ENCODE measurements at places on chromosomes 4 and X. TPM values are rescaled to one million over a fixed set of nuclear protein-coding genes. Genes with fewer than 3 reads are reported as not detected.

The FMR1NB gene
- total RNA-seq, result not detected

The DGKK gene
- total RNA-seq, result not detected

The ELK1 gene
- 17.5 TPM for total RNA-seq

The MUC7 gene
- total RNA-seq, result not detected

DNA sequence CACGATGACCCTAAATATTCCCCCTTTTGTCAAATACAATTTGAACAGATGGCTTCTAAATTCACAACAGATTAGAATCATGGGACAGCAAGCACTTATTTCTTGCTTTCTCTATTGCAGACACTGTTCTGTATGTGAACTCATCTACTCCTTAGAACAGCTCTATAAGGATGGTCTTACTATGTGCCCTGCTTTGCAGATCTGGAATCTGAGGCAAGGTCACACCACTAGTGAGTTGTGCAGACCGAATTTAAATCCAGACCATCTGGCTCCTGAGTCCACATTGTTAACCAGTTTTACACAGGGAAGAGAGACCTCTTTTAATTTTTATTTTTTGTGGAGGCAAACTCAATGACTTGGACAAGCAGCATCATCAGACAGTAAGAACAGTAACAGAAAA is 50.2 kb downstream of the GPRIN3 start:
- no peak for ATAC-seq

DNA sequence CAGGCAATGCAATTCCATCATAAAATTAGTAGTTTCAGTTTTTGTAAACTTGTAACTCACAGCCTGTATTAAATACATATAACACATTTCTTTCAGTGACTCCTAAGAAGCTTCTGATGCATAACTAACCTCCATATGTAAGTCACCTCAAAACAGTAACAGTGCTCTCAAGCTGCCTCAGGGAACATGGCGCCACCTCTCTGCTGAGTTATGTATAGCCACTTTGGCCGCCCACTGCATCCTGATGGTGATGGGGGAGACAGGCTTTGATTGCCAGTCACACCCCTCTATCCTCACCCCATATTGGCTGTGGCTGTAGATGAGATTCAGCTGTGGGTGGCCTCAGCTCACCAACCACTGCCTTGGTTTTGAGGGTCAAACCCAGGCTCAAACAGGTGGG is 54.3 kb downstream of the LRBA start:
- peak; percentile 65 for ATAC-seq

DNA sequence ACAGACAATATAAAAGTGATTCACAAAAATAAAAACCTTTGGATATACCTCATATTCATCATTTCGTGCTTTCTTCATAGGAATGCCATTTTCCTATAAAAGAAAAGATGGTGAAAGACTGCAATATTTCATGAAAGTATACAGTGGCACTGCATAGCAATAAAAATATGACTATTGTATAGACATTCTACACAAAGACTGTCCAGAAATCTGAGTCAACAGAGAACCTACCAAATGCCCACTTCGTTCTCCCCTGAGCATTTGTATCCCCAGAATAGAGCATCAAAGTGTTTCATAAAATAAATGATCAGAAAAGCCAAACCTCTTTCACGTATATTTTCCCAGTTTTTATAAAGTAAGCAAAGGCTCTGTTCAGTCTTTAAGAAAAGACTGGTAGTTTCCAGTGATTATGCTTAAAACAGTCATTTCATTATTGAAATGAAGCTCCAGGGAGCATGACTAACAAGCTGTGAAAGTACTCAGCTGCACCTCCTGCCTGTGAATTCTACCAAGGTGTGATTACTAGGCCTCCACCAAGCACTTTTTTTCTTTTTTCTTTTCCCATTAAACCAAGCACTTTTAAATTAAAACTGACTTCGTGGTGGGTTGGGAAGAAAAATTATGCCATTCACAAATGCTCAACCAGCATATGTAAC is 20.2 kb downstream of the PPA2 start:
- ATAC-seq, result no peak

- ATAC-seq, result no peak
These were observed 175.0 kb downstream of the NHS start for GRCh38 chrX:17550011-17550410.

- ATAC-seq, result no peak
These were observed 97.9 kb downstream of the PHKA2 start for GRCh38 chrX:18886005-18886343.

GRCh38 chr4:80097400-80098177 is 24.6 kb upstream of the ANTXR2 start:
- no peak for ATAC-seq

DNA sequence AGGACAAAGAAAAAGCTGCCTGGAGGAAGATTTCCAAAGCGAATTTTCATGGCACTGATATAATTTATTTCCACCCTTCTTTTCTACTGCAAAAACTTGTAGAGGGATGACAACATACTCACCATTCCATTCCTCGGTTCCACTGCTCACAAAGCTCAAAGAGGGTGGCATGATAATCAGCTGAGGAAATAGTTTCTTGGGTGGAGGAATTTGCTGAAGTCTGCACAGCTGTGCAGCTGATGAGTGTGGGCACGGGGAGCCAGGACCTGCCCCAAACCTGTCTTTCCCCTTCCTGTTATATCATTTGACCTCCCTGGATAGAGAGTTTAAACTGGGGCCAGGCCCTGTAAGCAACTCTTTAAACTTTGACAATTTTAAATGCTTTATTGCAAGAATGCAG is 160.6 kb downstream of the PACRGL start:
- no peak for ATAC-seq

Measured in esophagus mucosa (tissue), 1 donor.